ENCODE measurements at places on chromosomes 6 and 20.
A peak's percentile ranks its signal among the peaks of the same experiment; 100 is the strongest.

DNA sequence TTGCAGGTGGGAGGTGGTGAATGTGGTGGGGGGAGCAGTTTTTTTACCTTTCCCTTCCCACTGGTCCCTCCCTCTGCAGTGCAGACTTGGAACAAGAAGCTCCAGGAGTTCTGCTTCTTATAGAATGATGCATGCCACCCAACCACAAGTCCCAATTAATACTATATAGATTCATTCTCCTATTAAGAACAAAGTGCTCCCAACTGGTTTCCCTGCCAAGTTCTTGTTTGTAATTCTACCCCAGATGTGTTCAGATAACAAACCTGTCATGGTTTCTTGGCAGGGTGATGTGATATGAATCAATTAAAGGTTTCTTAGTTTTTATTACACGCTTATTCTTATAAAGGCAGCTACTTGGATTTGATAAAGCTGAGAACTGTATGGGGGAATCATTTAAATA lies 23.9 kb downstream of the HDDC2 start:
- DNase-seq = no peak

- DNase-seq = no peak
Measured at GRCh38 chr6:132054525-132054924, 103.4 kb upstream of the CCN2 start.

DNA sequence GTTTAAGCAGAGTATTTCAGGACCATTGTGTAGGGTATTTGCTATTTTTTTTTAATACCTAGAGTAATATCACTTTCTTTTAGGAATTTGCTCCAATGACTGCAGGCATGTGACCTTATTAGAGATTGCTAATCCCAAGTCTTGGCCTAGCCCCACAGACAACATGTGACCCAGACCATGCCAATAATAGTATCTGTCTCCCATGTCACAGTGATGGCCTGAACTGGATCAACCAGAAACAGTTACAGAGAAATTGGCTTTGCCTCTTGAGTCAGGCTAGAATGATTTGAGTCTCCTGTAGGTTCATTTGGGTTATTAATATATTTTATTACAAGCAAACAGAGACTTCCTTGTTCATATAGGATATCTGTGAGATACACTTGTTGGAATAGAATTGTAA lies 116.8 kb downstream of the DNAH8 start:
- no peak for DNase-seq

DNA sequence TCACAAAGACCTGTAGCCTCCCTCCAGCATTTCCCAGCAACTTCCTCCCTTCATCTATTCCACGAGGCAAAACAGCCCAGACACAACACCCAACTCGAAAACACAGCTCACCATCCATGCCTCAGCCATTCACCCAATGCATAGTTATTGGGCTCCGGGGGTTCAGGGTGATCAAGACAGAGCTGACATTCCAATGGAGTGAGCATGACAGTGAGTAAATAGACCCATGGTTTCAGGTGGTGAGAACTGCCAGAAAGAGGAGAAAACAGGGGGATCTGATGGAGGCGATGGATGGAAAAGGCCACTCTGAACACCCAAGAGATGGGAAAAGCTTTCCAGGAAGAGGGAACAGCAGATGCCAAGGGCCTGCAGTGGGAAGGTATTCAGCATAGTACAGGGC lies 5.9 kb downstream of the CASS4 start:
- DNase-seq = no peak

DNA sequence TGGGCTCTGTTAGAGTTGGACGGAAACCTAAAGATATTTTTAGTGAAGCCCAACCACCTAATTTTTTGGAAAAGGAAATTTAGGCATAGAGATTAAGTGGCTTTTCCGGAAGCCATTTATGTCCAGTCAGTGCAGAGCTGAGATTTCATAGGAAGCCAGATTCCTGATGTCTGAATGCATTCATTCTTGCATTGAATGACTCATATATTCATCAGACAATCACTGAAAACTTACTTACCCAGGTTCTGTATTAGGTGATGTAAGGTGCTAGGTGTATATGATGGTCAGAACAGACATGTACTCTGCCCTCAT lies 4.1 kb downstream of the SH3BGRL2 start:
- DNase-seq = no peak

- no peak for DNase-seq
Measured at GRCh38 chr6:153872946-153873345, 166.1 kb upstream of the OPRM1 start.

DNA sequence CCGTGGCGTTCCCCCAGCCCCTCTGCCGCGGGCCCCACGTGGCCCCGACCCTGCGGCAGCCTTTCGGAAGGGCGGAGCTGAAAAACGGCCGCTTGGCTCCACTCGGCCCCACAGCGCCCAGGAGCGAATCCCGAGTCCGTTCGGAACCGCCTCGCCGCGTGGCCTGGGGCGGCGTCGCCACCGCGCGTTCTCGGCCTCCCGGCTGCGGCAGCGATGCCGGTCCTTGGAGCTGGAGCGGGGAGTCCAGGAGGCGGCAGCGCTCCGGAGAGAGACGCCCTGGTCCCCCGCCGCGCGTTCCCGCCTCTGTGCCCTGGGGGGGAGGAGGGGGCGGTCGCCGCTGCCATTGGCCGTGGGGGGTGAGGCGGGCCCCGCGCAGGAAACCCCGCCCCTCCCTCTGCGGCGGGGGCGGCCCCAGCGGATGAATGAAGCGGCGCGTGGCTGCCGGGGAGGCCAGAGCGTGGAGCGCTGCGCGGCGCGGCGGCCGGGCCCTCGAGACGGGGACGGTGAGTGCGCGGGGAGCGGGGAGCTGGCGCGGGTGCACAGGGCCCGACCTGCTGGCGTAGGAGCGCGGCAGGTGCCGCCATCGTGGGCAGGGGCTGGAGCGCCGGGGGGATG lies at the start of gene SLCO4A1:
Gene SLCO4A1, plus strand, starts transcription at position 453 of the 615 bp plus-strand sequence. CDS start 13,952 bp downstream, outside the sequence.
- no peak for DNase-seq

DNA sequence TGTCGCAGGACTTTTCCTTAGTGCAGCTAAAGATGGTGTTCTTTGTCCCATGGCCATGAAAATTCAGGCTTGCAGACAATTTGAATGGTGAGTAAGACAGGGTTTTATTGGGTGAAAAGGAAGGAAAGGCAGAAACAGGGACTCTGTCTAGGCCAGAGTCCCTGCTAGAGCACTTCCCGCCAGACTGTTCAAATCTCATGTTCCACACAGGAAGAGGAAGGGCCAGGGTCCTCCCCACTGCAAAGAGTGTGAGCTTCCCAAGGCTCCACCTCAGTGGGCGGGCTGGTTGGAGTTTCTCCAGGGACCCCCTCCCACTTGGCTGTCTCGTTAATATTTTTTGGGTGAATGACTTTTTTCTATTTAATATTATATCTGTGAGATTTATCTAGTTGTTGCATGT lies 29.0 kb downstream of the COL19A1 start:
- DNase-seq = no peak

DNA sequence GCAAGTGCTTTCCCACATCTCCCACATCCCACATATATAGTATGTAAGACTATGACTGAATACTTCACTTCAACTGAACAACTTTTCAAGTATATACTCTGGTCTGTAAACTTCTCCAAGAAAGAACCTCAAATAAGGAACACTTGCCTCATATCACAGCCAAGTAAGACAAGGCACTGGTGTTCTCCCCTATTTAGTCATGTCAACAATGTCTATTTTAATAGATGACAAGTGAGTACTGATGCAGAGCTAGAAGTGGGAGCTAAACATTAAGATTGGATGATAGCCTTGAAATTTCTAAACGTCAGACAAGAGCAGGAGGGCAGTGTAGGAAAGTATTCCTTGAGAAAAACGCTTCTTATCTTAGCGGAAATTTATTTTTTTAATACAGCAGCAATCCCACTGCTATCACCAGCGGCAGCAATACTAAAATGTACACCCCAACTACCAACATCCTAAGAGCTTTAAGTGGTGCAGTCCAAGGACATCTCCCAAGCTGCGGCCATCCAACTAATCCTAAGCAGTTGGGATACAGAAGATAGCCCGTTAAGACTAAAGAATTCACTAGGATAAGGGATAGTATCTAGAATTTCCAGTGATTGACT lies 29.3 kb downstream of the DST start:
- no peak for DNase-seq

- DNase-seq = no peak
Measured at GRCh38 chr6:154234019-154234772, 122.4 kb downstream of the IPCEF1 start.

DNA sequence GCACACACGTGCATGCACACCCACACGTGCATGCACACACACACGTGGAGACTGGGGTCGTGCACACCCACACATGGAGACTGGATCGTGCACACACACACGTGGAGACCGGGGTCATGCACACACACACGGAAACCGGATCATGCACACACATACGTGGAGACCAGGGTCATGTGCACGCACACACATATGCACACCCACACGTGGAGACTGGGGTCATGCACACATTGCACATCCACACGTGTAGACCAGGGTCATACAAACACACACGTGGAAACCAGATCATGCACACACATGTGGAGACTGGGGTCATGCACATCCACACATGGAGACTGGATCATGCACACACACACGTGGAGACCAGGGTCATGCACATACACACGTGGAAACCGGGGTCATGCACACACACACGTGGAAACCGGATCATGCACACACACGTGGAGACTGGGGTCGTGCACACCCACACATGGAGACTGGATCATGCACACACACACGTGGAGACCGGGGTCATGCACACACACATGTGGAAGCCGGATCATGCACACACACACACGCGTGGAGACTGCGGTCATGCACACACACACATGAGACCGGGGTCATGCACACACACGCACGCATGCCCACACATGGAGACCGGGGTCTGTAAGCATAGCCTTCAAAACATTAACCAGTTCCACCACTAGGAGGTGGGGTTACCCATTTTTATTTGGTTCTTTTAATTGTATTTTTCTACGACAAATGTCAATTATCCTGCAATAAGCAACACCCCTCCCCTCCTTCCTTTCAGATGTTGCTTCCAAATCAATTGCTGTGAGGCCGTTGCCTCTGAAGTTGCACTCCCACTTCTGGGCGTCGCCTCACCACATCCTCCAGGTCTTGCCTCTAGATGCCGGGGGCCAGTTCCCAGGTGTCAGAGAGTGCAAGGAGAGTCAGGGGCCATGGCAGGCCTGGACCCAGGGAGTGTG lies 95.8 kb downstream of the TMEM242 start:
- no peak for DNase-seq

DNA sequence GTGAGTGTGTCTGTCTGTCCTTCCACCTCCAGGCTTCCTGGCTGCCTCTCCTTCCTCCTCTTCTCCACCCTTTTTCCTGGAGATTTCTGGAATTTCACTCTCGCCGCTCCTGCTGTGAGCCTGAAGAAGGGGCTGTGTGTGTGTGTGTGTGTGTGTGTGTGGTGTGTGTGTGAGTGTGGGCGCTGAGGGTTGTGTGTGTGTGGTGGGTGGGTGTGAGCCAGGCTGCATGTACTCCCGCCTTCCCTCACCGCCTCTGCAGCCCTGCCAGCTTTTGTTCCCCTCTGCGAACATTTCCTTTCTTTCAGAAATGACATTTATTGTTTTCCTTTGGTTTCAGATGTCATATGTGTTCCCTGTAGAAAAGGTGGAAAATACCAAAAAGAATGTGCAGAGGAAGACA lies 76.0 kb downstream of the SRC start:
- no peak for DNase-seq

GRCh38 chr6:3887150-3887700 lies 38.1 kb downstream of the FAM50B start:
- DNase-seq = no peak

DNA sequence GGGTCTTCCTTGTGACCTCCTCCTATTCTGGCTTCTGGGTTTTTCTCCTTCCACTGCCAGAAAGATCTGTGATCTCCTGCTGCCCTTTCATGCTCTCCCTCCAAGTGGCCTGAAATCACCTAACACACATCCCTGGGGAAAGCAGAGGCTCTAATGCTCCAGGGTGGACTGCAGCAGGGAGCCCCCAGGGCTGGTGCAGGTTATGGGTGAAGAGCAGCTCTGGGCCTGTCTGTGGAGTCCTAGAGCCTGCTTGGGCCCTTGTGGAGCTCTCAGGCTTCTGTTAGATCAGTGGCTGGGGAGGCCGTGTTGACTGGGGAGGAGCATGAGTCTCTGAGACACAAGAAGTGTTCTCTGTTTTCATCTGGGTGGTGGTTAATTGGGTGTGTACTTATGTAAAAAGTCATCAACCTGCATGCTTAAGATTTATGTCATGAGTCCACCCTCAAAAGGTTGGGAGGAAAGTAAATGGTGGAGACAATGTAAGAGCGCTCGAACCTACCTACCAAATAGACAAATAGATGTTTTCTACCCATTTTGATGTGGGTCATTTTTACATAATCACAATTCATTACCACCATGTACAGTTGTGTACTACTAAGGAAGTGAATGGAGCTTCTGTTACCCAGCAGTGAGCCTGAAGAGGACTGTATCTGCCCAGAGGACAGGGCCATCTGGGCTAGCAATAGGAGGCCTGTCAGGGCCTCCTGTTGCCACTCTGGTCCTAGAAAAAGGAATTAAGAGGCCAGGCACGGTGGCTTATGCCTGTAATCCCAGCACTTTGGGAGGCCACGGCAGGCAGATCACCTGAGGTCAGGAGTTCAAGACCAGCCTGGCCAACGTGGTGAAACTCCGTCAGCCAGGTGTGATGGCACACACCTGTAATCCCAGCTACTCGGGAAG lies 32.0 kb upstream of the RNF8 start:
- DNase-seq = no peak

GRCh38 chr6:156464100-156464878 lies 312.9 kb upstream of the ARID1B start:
- DNase-seq = no peak

GRCh38 chr20:23234311-23235078 lies 116.1 kb upstream of the NXT1 start:
- DNase-seq = no peak

- no peak for DNase-seq
Measured at GRCh38 chr20:58010186-58010585, 218.3 kb downstream of the ANKRD60 start.

DNA sequence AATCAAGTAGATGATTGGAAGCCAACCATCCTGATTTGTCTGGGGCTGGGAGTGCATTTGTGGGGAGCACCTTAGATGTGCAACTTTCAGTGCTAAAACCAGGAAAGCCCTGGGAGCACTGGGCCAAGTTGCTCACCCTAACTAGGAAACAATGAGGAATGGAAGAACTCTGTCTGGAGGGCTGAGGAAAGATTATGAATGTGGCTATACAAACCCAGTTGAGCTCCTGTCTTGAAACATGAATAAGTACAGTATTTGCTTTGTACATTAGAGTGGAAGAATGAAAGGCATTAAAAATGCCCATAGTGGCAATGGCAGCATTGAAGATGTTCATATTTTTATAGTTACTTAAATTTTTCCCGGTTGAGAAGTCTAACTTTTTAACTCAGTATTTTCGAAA lies 121.1 kb downstream of the HDGFL1 start:
- DNase-seq = no peak

DNA sequence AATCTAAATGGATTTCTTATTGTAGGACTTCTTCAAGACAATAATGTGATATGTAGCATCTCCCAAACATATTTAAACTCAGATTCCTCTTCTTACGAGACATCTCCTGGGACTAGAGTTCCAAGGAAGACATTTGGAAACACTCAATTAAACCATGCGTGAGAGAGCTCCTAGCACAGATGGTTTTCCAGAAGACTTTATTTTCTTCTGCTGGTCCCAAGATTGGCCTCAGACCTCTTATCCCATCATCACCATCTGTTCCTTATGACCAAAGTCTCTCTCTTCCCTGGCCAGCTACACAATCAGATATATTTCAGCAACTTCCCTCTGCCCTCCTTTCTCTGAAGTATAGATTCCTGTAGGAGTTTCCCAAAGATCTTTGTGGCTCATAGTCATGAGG lies 93.2 kb upstream of the JARID2 start:
- peak; percentile 23 for DNase-seq

All from GM04503 (cell line).